A549 treated with Hydrocortisone at 1 μM for 4 hours (cell line): ENCODE measurements at places on chromosomes 12 and 14. TPM values are rescaled to one million over a fixed set of nuclear protein-coding genes. Genes with fewer than 3 reads are reported as not detected.

NYNRIN gene
- total RNA-seq = 0.22 to 0.50 TPM (median 0.36 TPM) in 5 replicates

PRB2 gene
- not detected in 5 replicates for total RNA-seq

BBOF1 gene
- 2.0 to 4.7 TPM (median 3.4 TPM) in 5 replicates for total RNA-seq

ZBTB25 gene
- total RNA-seq = 4.0 to 6.4 TPM (median 4.5 TPM) in 5 replicates

ZNF641 gene
- 4.9 to 6.7 TPM (median 6.0 TPM) in 5 replicates for total RNA-seq

DTX1 gene
- total RNA-seq = 0.41 to 0.50 TPM (median 0.45 TPM) in 5 replicates

HOXC5 gene
- total RNA-seq = 0.52 to 0.82 TPM (median 0.60 TPM) in 5 replicates

ATL1 gene
- 4.6 to 7.3 TPM (median 5.5 TPM) in 5 replicates for total RNA-seq

PTGER2 gene
- total RNA-seq = 2.5 to 4.4 TPM (median 4.2 TPM) in 5 replicates

MUCL1 gene
- total RNA-seq = not detected in 5 replicates

NKX2-1 gene
- 0.05 to 0.10 TPM in 2 of 5 replicates, not detected in the others for total RNA-seq

KRT8 gene
- total RNA-seq = 4,606 to 5,335 TPM (median 5,083 TPM) in 5 replicates

PDE6H gene
- total RNA-seq = not detected in 5 replicates

TSPAN9 gene
- 49.5 to 68.9 TPM (median 57.9 TPM) in 5 replicates for total RNA-seq

CIROP gene
- total RNA-seq = not detected in 5 replicates

GPR135 gene
- total RNA-seq = 0.70 to 1.1 TPM (median 0.87 TPM) in 5 replicates

YY1 gene
- 64.1 to 73.7 TPM (median 69.5 TPM) in 5 replicates for total RNA-seq

CLEC1B gene
- not detected in 5 replicates for total RNA-seq

WDHD1 gene
- 9.4 to 13.7 TPM (median 10.6 TPM) in 5 replicates for total RNA-seq

KRT77 gene
- not detected in 5 replicates for total RNA-seq

SSTR1 gene
- total RNA-seq = not detected in 5 replicates

CALM1 gene
- 280 to 369 TPM (median 355 TPM) in 5 replicates for total RNA-seq

A2ML1 gene
- total RNA-seq = not detected in 5 replicates

LRIG3 gene
- 3.3 to 5.8 TPM (median 4.3 TPM) in 5 replicates for total RNA-seq

NOXRED1 gene
- total RNA-seq = 0.05 to 0.08 TPM (median 0.07 TPM) in 5 replicates

FSCB gene
- not detected in 5 replicates for total RNA-seq

PCED1B gene
- 17.2 to 21.4 TPM (median 18.9 TPM) in 5 replicates for total RNA-seq

PARP2 gene
- 17.3 to 24.3 TPM (median 18.7 TPM) in 5 replicates for total RNA-seq

MAP4K5 gene
- total RNA-seq = 27.6 to 37.6 TPM (median 32.6 TPM) in 5 replicates

MYO1H gene
- not detected in 5 replicates for total RNA-seq

ASCL1 gene
- 0.03 TPM in 1 of 5 replicates, not detected in the others for total RNA-seq

SARNP gene
- total RNA-seq = 94.8 to 121 TPM (median 98.4 TPM) in 5 replicates

VTI1B gene
- total RNA-seq = 71.6 to 90.6 TPM (median 85.9 TPM) in 5 replicates

SLC25A21 gene
- total RNA-seq = 0.50 to 1.9 TPM (median 0.93 TPM) in 5 replicates

GPR162 gene
- 0.28 to 0.51 TPM (median 0.38 TPM) in 5 replicates for total RNA-seq

ZNF385A gene
- 14.3 to 21.7 TPM (median 20.3 TPM) in 5 replicates for total RNA-seq

SCNN1A gene
- total RNA-seq = 22.8 to 25.8 TPM (median 24.3 TPM) in 5 replicates

NPAS3 gene
- total RNA-seq = not detected in 5 replicates

MTERF2 gene
- 3.1 to 4.1 TPM (median 4.0 TPM) in 5 replicates for total RNA-seq

NRXN3 gene
- total RNA-seq = 0.55 to 1.4 TPM (median 0.94 TPM) in 5 replicates

SMARCD1 gene
- 59.4 to 81.8 TPM (median 68.4 TPM) in 5 replicates for total RNA-seq

ABHD12B gene
- total RNA-seq = not detected in 5 replicates

AKAP5 gene
- total RNA-seq = 0.29 to 0.48 TPM (median 0.35 TPM) in 5 replicates

PTPRO gene
- total RNA-seq = 0.05 to 0.29 TPM (median 0.15 TPM) in 4 of 5 replicates, not detected in the other

CERS5 gene
- 25.7 to 30.9 TPM (median 27.5 TPM) in 5 replicates for total RNA-seq

C14orf39 gene
- not detected in 5 replicates for total RNA-seq

GALNT16 gene
- 2.2 to 4.1 TPM (median 3.3 TPM) in 5 replicates for total RNA-seq

GSG1 gene
- 0.39 to 1.0 TPM (median 0.62 TPM) in 5 replicates for total RNA-seq

GALNT6 gene
- total RNA-seq = 2.4 to 4.3 TPM (median 3.1 TPM) in 5 replicates

ESPL1 gene
- total RNA-seq = 17.1 to 22.0 TPM (median 18.8 TPM) in 5 replicates

KRT86 gene
- 27.6 to 49.8 TPM (median 46.4 TPM) in 5 replicates for total RNA-seq

GLIPR1L1 gene
- not detected in 5 replicates for total RNA-seq

KRT3 gene
- 0.03 to 0.13 TPM in 2 of 5 replicates, not detected in the others for total RNA-seq

PIP4P1 gene
- total RNA-seq = 29.0 to 42.3 TPM (median 32.5 TPM) in 5 replicates

DEGS2 gene
- 1.5 to 3.9 TPM (median 2.5 TPM) in 5 replicates for total RNA-seq

TCL1A gene
- total RNA-seq = not detected in 5 replicates

CARMIL3 gene
- total RNA-seq = 0.25 to 0.62 TPM (median 0.54 TPM) in 5 replicates
